Stimulated activated CD8-positive, alpha-beta memory T cell treated with anti-CD3 and anti-CD28 coated beads, Interleukin-15, amount 100 ng/mL, for 4 hours (primary cell): ENCODE measurements at places on chromosomes 12 and 14.

DNA sequence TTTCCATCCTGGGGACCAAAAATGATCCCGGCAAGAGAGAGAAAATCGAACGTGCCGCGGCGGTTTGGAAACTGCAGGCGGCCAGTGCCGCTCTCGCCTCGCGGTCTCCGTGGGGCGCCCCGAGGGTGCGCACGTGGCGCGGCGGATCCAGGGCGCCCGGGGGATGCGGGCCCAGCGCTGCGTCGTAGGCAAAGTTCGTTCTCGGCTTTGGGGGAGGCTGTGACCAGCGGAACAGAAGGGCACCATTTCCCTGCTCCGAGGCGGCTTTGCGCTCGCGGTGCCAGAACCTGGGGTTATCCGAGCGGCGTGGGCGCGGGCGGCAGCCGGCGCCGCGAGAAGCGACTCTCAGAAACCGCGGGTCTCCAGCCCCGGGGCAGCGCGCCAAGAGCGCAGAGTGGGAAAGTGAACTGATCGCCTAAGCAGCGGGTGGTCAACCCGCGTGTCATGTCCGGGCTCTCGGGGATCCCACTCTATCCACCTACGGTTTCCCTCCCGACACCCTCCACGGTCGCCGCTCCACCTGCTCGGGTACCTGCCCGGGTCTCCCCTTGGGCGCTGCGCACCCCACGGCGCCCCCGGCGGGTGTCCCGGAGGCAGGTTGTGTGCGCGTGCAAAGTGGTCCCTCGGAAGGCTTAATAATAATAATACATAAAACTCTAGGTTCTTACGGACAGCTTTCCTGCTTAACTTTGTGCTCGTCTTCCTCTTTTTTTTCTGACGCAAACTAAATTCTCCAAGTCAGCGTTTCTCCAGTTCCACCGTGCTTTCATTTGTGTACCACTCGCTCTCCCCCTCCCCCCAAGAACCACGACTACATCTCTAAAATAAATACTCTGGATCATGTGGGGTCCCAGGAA lies 1.2 kb downstream of the ESRRB start:
- no peak for DNase-seq

DNA sequence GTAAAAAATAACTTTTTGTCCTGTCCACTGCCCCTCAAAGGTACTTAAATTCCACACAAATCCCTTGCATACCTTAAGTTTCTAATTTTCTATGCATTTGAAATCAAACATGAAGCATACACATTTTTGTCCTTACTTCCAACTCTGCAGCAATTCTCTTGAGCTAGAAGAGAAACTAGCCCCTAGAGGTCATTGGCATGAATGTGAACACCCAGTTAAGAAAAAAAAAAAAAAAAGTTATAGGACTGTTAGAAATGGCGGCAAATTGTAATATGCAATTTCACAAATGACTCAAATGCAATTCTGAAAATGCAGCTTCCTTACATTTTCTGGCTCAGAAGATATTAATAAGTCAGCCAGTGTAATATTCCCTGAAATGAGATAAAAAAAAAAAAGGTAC lies 4.6 kb upstream of the ESR2 start:
- DNase-seq: no peak

DNA sequence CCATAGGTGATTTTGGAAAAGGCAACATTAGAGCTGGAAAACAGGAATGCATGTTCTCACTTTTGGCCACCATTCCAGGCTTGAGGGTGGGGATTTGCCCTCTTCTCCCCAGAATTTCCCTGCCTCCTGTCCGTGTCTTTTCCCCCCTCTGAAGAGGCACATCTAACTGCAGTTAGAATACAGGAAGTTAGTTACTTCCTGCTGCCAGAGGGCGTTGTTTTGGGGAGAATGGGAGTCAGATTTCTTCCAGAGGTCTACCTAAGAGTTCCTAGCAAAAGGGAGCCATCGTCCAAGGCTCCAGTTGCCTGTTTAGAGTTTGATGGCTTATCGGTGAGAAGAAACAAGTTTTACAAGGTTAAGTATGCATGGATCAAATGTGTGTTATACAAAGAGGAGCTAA lies 112.8 kb upstream of the IGF1 start:
- DNase-seq: no peak

GRCh38 chr12:77058740-77059139 lies 6.6 kb downstream of the E2F7 start:
- no peak for DNase-seq

GRCh38 chr14:78902010-78902623 lies 731.9 kb downstream of the NRXN3 start:
- no peak for DNase-seq

- no peak for DNase-seq
These were observed 84.9 kb upstream of the RTL1 start for GRCh38 chr14:100988411-100988900.

DNA sequence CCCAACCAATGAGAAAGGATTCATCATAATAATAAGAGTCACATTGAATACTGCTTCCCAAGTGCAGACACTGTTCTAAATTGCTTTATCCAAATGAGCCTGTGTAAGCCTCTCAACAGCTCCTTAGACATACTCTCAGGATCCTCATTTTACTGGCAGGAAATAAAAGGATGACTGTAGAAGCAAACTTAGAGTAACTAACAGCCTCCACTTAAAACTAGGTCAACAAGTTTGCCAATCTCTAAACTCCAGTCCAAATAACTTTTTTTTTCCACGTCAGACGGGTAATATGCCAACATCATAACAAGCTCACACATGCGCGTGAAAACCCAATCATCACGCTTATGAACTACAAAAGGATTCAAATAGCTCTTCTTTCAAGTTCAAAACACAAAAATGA lies 15.3 kb upstream of the DPF3 start:
- no peak for DNase-seq

- no peak for DNase-seq
These were observed 24.3 kb upstream of the RCOR1 start for GRCh38 chr14:102568115-102568614.

DNA sequence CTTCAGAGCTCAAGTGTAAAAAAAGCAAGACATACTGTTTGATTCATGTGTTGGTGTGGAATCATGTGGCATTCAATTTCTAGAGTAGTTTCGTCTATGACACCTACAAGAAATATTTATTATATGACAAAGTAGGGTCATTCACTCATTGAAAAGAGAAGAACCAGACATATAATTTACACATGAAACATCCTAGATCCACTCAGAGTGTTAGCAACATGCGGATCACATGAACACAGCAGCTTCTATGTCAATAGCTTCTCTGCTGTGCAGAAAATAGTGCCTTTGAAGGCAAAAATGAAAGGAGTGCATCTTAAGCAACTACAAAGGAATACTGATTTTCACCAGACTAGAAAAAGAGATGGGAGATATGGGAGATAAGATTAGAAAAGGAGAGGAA lies 569.8 kb downstream of the RPS29 start:
- no peak for DNase-seq

DNA sequence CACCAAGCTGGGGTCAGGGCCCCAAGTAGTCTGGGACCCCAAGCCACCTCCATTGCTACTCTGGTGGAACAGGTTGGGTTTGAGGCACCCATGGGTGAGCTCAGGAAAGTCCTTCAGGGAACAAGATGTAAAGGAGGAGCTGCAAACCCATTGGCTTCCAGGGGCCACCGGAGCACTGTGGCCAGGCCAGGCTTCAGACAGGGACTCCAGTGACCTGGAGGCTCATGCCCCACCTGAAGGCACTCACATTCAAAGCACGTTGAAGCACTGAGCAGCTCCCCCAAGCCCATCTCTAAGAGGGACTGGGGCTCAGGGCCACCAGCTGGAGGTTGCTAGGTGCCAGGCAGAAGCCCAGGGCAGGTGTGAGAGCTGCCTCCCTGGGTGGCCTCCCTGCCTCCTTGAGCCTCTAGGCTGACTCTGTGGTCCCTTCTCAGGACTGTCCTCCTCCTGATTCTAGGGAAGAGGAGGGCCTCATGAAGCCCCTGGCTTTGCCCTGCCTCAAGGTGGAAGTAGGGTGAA lies 49.1 kb downstream of the FAM222A start:
- no peak for DNase-seq

GRCh38 chr14:75242546-75243273 lies 35.9 kb upstream of the FOS start:
- DNase-seq: no peak

- no peak for DNase-seq
These were observed 194.5 kb downstream of the PHETA1 start for GRCh38 chr12:111174251-111174960.
